BJ (cell line): ENCODE measurements at places on chromosomes 16 and 17.

DNA sequence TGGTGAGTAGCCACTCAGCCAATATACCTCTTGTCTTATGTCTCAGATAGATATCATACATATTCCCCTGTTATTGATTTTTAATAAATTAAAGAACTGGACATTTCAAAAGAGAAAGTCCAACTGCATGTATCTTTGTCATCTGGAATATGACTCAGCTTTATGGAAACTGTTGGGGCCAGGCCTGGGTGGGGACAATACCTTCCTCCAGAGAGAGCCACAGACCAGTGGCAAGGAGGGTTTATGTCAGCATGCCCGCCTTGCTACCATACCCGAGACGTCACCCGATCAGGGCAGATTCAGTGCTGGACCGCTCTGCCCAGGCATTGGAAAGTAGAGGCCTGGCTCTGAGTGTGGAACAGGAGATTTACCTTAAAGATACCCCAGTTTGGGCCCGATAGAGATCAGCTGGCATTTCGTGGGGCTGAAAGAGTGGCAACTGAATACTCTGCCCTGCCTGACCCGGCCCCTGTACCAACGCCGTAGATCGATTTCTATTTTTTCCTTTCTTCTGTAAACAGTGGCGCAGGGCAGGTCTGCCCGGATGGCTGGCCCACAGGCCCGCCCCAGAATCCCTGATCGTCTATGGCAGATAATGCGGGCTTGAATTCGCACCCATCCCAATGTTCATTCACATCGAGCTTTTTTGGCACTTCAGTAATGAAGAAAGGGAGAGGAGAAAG, 158.6 kb downstream of the SALL1 start:
- no peak for DNase-seq

DNA sequence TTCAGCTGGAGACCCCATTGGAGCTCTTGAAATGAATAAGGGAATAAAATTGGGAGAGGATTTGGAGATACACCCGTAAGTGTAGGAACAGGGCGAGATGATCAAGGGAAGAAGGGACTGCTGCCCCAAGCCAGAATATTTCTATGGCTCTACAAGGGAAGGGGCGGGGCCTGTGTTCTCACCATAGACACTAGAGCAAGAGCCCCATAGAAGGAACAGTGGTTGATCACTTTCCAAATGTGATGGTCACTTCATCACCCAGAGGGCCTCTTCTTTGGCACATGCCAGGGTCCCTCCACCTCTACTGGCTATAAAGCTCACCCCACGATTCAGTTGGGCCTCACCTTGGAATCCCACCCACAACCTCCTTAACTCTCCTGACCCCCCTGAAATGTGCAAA, 25.0 kb downstream of the GPRC5B start:
- DNase-seq, result no peak

DNA sequence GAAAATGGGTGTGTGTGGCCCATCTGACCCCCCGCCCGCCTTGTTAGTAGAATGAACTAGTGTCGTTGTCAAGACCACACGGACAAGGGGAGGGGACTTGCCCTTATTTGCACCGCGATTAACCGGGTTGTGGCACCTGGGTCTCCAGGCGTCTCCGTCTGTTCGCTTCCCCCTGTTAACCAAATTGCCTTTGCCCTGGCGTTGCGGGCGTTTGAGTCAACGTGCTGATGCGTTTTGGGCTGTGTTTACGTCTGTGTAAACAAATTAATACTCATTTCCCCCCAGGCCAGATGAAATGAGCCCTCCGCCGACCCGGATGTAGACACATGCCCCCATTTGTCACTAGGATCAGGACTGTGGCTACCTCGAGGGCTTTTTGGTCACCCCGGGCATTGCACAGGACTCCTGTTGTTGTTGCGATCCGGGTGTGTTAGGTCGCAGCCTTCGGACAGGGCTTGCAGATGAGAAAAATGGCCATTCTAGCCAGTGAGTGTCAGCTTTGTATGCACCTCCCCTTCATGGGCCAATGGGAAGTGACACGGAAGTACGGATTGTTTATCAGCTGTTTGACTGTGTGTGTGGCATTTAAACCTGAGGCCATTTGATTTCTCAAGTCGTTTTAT, 906 bp downstream of the RBL2 start:
- peak; percentile 54 for DNase-seq

DNA sequence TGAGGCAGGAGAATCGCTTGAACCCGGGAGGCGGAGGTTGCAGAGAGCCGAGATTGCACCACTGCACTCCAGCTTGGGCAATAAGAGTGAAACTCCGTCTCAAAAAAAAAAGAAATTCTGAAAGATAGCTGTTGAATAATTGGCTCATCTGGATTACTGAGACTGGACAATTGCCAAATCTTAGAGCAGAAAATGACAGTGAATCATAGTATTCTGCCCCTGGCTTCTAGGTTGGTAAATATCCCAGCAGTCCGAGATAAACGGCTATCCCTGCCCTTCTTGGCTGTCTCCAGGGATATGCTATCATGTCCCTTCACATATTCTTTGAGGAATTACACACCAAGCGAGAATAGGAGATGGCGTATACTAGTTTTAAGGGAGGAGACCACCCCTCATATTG, 35.5 kb upstream of the METTL16 start:
- DNase-seq, result no peak

DNA sequence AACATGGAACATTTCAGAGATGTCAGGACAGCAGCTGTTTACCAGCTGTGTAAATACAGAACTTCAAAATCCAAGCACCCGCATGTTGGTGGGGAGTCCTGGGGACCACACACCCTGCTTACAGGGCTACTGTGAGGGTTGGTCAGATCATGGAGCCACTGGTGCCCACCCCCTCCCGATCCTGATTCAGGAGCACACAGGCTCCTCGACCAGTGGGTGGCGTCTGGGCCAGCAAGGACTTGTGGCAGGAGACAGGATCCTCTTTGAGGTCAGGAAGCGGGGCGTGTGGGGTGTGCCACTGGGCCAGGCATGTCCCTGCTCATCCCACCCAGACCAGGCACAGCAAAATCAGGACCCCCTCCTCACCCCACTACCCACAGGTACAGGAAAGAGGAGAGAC, 83.6 kb downstream of the SDK2 start:
- DNase-seq, result no peak

DNA sequence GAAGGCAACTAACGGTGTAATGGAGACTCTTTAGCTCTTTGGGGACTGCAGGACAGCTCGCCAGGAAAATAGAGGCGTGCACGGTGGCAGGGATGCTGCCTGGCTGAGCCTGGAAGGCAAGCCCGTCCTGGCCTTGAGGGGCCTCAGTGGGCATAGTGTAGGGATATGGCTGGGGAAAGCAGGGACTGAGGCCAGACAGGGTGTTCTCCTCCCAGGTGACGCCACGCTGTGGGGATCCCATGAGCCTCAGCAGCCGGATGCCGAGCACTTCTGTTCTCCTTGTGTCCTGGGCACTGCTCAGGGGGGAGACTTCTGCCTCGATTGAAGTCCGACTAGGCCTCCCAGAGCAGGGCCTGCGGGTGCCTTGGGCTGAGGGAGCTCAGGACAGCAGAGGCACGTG, 89.2 kb downstream of the NPIPB11 start:
- DNase-seq, result no peak

GRCh38 chr16:73060892-73061490, 13.1 kb upstream of the ZFHX3 start:
- no peak for DNase-seq

GRCh38 chr16:57640612-57641011, 12.2 kb downstream of the ADGRG1 start:
- DNase-seq, result no peak

GRCh38 chr16:56311208-56312027, 113.9 kb downstream of the AMFR start:
- no peak for DNase-seq

- DNase-seq, result no peak
These were observed 145.7 kb downstream of the RBFOX3 start for GRCh38 chr17:79465011-79465680.

DNA sequence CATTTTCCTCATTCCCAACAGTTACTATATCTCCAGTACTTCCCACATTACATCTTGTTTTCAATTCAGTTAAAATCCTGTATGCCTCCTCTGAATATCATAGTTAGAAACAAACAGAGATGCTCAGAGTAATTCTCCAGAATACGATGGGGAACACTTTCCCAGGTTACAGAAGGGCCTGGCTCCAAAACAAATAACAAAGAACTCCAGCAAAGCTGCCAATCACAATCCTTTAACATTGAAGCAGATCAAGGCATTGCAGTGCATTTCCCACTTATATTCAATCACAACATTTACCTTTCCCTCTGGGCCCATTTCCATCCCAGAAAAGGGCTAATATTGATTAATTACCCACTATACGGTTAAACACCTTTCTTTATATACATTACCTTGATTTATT, 29.4 kb upstream of the PMFBP1 start:
- DNase-seq, result no peak

- DNase-seq, result no peak
These were observed 742 bp upstream of the SLC9A5 start for GRCh38 chr16:67248073-67248400.

- DNase-seq, result no peak
These were observed 227.8 kb upstream of the CDH11 start for GRCh38 chr16:65349626-65350025.

DNA sequence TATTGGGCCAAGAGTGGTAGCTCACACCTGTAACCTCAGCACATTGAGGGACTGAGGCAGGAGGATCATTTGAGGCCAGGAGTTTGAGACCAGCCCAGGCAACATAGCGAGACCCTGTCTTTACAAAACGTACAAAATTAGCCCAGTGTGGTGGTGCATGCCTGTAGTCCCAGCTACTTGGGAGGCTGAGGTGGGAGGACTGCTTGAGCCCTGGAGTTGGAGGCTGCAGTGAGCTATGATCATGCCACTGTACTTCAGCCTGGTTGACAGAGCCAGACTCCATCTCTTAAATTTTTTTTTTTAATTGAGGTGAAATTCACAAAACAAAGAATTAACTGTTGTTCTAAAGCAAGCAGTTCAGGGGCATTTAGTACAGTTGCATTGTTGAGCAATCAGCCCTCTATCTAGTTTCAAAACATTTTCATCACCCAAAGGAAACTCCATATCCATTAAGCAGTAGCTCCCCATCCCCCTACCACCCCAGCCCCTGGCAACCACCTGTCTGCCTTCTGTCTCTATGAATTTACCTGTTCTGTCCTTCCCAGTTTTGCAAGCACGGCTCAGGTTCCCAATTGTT, 15.6 kb downstream of the SNX29 start:
- DNase-seq, result no peak

DNA sequence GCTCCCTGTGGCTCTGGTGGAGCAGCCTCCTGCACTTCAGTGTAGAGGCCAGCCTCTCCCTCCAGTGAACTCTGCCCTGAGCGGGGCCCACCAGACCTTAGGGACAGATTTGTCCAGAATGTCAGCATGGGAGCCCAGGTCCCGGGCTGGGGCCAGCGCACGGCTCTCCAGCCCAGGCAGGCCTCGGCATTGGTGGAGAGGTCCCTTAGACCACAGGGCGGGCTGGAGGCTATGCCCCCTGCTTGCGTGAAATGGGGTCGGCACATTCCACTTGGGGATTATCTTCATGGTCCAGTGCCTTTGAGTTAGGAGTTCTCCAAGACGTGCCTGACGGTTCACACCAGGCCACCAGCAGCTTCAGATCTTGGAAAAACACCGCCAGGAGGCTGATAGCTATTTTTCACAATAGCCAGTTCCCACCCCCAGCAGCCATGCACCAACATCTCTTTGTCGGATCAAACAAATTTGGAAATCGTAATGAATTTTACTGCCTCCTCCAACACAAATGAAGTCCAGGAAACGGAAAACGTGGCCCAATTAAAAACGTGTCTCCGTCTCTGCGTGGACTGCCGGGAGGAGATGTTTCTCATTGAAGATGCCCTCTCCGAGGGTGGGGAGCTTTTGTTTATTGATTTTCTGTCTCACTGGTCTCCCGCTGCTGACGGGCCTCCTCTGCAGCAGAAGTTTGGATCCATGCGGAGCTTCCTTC, 110.0 kb upstream of the CIBAR2 start:
- no peak for DNase-seq

GRCh38 chr17:17107891-17108431, 65.7 kb downstream of the MPRIP start:
- no peak for DNase-seq

DNA sequence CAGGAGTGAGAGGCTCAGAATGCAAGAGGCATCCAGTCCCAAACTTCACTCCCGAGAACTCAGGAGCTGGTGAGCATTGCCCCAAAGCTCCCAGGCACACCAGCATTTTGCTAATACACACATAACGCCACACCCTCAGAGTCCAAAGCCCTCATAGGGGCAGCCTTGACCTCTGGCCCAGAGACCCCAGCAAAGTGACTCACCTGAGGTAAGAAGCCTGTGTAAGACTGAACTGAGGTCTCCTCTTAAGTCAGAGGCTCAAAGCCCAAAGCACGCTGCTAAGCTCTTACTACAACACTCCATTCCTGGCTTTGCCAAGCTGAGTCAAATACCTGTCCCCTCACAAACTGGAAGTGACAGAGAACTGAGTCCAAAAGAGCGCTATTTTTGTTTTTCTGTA, 16.4 kb downstream of the ST3GAL2 start:
- DNase-seq, result no peak

DNA sequence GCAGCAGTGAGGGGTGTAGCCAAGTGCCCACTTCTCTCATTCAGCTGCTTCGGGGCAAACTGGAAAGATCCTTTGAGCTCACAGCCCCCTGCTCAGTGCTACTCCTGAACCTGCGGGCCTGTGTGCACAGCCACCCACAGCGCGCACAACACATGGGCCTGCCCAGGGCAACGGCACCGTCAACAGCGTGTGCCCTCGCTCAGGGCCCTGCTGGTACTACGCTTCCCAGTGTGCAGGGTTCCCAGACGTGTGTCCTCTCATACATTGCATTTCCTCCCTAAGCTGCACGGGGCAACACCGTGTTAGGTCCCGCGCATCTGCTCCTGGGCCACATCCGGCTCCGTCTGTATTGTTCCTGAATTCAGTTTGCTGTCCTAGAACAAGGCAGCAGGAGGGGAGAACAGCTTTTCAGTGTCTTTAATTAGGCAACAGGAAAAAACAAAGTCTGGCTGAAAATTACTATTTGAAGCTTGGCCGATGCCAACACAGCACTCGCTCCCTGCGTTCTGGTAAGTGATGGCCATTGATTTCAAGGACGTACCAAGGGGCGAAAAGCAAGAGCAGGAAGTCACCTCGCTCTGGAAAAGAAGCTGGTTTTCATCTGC, 15.2 kb downstream of the MRM3 start:
- no peak for DNase-seq

GRCh38 chr17:61728297-61728836, 135.0 kb downstream of the BRIP1 start:
- no peak for DNase-seq

GRCh38 chr17:14201988-14202380, 34.7 kb downstream of the CDRT15 start:
- no peak for DNase-seq

- no peak for DNase-seq
These were observed 40.5 kb downstream of the ATP2C2 start for GRCh38 chr16:84408856-84409255.
